ENCODE measurements at places on chromosomes 2 and 18.

DNA sequence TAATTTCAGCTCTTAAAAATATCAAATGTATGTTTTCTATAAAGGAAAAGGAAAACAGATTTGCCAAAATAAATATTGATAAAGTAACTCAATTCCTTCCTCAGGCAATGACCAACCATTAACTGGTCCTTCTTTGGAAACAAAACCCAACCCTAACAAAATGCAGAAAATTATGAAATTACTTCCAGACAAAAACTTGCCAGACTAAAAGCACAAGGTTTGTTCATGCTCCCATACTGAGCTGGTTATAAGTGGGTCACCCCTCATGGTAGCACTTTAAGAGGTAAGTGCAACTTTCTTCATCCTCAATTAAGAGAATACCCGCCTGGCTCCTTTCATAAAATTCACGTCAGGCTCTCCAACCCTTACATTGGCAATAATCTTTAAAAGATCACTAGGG, 31.1 kb upstream of the TTC32 start:
- DNase-seq, result no peak

DNA sequence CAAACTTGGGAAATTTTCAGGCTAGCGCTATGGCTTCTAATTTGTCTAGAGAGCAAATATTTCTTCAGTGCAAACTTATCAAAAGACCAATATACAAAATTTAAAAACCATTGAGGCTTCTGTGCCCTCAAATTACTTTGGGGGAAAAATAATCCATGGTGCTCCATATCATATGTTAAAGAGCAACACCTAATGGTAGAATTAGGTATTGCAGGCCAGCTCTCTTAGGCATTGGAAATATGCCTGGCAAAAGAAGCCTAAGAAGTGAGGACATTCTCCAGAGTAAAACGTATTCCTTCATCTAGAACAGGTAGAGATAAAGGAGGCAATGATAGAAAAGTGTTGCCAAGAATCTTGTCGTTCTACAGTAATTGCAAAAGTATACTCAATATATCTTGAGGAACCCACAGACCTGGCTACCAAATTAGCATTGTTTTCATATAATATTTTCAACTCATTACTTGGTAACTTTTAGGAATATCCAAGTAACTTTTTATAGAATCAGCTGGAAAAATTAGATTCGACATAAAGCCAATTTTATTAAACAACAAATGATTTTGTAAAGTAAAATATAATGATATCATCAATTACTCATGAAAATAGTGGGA, 401.1 kb downstream of the BCL11A start:
- DNase-seq, result no peak

DNA sequence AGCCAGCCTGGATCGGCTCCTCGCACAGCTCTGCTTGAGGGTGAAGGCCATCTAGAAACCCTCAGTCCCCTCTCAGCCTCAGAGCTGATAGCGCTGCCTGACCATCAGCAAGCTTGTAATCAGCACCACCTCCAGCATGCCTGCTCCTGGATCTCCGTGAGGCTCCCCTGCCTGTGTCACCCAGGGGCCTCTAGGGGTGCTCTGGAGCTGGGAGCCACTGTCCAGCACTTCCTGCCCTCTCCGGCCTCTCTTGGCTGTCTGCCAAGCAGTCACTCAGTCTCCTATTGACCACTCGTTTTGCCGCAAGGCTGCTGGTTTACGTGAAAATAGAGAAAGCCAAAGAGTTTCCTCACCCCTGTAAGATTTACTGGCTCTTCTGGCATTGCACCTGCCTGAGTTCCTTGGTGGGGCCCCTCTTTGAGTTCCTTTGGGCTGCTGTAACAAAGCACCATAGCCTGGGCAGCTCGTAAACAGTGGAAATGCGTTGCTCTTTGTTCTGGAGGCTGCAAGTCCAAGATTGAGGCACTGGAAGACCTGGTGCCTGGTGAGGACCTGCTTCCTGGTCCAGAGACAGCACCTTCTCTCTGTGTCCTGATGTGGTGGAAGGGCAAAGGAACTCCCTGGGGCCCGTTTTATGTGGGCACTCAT, 17.9 kb downstream of the CAPN10 start:
- no peak for DNase-seq

- no peak for DNase-seq
These were observed 536.5 kb downstream of the PLCL1 start for GRCh38 chr2:198340846-198341245.

GRCh38 chr2:7265286-7265685, 348.1 kb downstream of the RNF144A start:
- no peak for DNase-seq

- no peak for DNase-seq
These were observed 480.7 kb upstream of the TCF4 start for GRCh38 chr18:56068701-56069100.

DNA sequence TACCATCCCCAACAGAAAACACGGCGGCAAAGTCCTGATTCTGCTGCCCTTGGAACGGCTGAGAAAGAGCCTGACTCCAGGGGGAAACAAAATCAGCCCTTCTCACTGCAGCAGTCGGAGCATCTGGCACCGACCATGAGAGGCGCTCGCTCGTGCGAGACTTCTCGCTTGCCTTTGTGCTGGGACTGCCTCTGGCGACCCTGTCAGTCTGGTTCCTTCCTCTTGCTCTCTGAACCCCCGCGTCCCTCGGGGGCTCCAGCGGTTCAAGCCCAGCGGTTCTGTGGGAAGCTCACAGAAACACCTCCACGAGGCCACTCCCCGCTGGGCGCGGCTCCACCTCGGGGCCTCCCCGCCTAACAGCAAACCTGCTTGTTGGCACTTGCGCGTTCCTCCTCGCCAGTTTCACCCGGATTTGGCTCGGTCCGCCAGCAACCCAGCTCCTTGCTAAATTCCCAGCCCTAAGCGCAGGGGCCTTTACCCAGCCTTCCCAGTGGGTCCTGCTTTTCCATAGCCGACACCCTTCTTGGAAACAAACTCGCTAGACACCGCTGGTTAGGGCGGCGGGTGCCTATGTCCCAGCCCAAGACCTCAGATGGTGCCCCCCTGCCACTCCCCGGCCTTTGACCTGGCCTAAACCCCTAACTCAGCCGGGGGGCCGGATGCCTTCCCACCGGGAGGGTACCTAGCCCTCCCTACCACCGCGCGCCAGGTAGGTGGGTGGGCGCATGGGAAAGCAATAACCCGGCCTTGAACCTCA, 2.2 kb downstream of the RND3 start:
- no peak for DNase-seq

DNA sequence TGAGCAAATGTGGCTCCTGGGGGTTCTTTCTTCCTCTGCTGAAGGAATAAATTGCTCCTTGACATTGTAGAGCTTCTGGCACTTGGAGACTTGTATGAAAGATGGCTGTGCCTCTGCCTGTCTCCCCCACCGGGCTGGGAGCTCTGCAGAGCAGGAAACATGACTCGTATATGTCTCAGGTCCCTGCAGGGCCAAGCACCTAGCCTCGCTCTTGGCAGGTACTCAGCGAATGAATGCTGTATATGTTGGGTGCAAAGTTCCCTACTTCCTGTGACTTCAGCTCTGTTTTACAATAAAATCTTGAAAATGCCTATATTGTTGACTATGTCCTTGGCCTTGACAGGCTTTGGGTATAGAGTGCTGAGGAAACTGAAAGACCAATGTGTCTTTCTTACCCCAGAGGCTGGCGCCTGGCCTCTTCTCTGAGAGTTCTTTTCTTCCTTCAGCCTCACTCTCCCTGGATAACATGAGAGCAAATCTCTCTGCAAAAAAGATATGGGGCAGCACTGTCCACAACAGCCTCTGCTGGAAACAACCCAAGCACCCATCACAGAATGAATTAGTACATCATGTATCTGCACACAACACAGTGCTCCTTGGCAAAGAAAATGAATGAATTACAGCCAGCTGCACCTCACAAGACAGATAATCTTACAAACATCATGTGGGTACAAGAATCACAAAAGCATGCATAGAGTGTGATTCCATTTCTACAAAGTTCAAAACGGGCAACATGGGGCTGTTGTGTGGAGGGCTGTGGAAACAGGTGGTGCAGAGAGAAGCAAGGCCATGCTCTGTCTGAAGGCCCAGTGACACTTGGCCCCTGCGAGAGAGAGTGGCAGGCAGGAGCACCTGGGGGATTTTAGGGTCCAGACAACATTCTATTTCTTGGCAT, 6.6 kb downstream of the IL1RN start:
- DNase-seq, result no peak

DNA sequence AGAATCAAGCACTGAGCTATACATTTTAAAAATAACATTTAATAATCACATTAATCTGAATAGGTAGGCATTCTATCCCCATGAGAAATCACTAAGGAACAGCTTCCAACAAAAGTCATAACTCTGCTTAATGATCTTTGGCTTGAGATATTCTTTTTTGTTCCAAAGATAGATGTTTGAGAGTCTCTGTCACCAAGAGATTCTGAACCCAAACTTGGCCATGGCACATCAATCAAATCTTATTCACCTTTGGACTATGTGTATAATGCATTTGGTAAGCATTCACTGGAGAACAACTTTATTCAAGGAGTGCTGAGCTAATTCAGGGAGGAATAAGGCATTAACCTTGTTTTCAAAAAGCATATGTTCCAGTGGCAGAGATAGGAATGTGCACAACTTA, 743.3 kb downstream of the SLC4A3 start:
- DNase-seq, result no peak

DNA sequence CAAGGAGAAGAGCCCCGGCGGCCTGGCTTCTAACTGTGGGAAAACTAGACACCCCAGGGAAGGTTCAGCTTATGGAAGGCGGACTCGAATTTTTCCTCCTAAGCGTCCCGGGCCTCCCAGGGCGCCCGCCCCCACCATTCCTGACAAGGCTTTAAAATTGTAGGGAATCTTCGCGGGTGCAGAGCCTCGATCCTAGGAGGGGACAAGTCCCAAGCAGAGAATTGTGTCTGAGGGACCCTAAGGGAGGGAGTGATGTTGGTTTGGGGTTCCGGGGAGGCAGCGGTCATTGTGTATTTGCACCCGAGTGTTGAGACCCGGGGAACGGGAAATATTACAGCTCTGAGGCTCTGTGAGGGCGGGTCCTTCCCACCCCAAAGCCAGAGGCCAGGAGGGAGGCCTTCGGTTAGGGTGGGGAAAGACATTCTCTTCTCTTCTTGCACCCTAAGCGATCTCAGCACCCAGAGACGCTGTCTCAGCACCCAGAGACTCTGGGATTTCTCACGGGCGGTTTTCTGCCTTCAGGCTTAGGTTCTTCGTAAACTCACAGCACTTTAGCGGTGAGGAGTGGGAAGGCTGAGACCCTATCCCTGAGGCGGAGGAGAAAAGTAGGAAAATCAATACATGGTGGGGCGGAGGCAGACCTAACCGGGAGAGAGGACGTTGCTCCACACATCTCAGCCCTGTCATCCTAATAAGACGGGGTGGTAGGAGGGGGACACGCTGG, 7.6 kb downstream of the OSR1 start:
- no peak for DNase-seq

GRCh38 chr2:9278439-9278838, 71.8 kb downstream of the ASAP2 start:
- no peak for DNase-seq

DNA sequence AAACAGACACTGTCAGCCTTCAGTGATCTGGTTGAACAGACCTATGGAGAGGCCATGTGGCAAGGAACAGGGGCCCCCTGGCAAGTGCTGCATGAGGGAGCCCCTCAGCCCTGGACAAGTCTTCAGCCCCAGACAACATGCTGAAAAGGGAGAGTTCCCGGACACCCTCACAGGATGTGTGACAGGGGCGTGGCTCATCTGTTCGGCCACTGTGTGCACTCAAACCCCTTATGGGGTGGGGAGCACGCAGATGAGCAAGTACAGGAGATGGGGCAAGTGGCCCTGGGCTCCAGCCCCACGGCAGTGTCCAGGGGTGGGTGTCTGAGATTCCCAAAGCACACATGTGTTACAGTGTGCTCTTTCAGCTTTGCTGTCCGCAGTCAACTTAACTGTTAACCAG, 35.4 kb upstream of the MPPE1 start:
- no peak for DNase-seq

- DNase-seq, result no peak
These were observed 16.9 kb upstream of the SULT1C2 start for GRCh38 chr2:108271691-108272253.

DNA sequence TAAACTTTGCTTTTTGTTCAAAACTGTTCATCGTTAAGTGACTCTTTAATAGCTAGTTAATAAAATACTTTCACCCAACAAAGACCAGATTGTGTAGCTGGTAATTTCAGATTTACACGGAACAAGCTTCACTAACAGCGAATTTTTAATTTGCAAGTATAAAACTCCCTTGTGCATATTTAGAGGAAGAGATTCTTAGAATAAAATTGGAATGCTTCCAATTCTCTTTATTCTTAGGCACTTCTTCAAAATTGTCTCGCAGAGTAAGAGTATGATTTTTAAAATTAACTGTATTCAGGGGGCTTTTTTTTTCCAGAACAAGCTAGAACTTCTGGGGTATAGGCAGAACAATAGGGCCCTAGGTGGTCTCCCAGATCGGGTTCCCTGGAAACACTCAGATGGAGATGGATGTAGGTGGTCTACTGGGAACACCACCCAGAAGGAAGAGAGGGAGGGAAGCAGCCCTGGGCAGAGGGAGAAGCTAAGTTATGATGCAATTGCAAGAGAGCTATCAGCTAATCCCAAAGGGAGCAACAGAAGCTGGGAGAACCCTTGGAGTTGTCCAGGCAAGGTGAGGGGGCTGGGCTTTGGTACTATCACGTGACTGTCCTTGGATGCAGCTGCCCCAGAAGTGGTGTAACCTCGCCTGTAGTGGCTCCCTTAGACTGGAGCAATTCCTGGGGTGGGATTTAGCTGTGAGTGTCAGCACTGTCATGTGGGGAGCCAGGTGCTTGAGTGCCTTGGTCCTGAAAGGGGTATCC, 151.7 kb upstream of the ASB18 start:
- no peak for DNase-seq

DNA sequence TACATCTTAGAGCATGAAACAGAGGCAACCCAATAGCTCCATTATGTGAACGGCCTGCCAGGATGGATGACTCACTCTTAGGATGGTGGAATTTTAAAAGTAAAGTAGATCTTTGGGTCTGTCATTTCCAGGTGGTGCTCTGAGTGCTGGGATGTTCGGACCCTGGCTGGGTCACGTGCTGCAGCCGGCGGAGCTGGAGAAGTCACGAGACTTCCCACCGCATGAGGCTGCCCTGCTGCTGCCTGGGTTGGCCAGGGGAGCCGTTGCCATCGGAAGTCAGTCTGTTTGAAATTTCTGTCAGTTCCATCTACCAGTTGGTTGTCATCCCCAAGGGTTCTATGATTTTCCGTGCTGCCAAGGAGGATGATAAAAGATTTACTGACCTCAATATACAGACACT, 93.3 kb upstream of the ALKAL2 start:
- no peak for DNase-seq

DNA sequence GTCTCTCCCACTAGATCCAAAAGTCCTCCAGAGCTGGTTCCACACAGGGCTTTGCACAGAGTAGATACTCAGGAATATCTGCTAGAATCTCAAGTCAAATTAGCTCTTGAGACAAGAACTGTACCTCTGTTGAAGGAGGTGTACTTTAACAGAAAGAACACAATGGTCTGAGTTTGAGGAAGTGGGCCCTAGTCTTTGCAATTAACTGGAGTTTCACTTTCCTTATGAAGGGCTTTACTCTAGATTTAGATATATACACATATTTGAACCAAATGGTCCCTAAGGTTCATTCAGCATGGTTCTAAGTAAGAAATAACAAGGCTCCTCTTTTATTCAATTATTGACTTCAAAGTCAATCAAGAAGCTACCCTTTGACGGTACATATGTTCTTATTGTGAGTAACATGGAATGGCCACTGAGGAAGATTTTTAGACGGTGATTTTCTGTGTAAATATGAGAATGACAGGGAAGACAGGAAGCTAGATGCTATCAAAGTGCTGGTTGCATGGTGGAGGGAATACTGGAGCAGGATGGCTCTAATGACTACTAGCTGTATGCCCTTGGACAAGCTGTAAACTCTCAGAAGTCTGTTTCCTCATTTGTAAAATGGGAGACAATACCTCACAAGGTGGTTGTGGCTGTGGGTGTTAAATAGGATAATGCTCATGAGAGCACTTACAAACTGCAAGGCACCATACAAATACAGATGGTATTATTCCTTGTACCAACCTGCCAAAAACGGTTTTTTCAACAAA, 73.5 kb upstream of the SERTAD2 start:
- DNase-seq, result no peak
